ENCODE measurements at places on chromosomes 11 and 22.

- DNase-seq = no peak
These were observed 2.9 kb upstream of the TTC36 start for GRCh38 chr11:118524356-118524755.

DNA sequence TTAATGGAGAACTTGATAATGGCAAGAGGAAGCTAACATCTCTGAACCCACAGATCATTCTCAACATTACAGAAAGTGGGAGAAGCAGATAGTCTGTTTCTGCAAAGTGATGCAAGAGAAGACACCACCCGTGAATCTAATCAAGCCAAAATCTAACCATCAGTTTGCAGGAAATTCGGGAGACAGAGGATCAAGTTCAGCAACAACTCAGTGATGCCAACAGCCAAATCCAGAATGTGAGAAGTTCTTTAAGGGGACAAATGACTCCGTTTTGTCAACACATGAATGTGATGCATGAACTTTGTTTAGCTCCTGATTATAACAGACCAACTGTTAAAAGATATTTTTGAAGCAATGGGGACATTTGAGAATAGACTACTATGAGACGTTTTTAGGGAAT lies 95.2 kb upstream of the LDLRAD3 start:
- no peak for DNase-seq

- DNase-seq = no peak
These were observed 1.0 kb upstream of the RAB3IL1 start for GRCh38 chr11:61918251-61918937.

DNA sequence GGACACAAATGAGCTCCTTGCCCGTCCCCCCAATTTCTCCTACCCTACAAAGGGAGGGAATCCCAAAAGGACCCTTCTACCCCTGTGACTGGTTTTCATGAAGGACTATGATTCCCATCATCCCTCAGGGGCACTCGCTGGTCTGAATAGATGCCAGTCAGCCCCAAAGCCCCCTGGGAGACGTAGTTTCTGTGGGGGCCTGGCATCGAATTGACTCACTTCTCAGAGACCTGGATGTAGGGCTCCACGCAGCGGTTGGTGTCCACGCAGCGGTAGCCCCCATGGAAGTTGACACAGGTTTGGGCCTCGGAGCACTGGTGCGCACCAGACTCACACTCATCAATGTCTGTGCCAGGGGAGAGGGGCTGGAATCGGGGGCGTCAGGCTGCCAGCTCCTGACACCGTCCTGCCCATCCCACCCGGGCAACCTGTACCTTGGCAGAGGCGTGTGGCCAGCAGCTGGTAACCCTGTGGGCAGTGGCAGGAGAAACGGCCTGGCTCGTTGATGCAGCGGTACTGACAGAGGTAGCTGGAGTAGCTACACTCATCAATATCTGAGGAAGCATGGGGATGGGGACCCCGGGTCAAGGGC lies 4.4 kb downstream of the EFEMP2 start:
- DNase-seq = no peak

- no peak for DNase-seq
These were observed 36.6 kb downstream of the RRP8 start for GRCh38 chr11:6566704-6567370.

GRCh38 chr11:124778281-124778680 lies 16.2 kb upstream of the ESAM start:
- DNase-seq = no peak

GRCh38 chr11:27902981-27903624 lies 202.8 kb upstream of the BDNF start:
- DNase-seq = no peak

GRCh38 chr22:36584666-36585065 lies 55.7 kb upstream of the EIF3D start:
- no peak for DNase-seq

DNA sequence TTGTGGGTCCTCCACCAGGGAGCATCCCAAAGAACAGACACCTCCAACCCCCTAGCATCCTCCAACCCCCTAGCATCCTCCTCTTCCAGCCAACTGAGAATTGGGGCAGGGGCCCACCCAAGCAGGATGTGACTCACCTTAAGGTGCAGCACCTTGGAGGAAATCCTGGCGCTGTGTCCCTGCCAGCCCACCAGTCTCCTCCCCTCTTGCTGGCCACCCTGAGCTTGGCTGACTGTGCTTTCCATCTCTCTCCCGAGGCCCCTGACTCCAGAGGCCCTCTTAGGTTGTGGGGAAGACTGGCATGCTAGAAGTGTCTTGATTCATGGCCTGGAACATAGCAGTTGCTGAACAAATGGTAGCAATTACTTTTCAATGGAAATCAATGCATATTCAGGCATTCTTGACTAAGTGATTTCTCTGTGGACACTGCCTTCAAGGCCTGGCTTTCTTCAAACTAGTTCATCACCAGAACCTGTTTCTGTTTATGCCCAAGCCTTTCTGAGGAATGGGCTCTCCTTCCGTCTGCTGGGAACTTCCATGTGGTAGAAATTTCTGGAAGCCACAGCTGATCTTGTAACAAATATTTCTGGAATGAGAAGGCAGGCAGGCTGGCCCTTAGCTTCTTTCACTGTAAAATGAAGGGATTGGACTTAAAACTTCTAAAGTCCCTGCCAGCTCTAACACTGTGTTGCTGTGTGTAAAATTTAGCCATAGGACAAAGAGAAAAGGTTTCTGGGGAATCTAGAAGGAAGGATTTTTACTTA lies 60.5 kb downstream of the CEP164 start:
- DNase-seq = no peak

DNA sequence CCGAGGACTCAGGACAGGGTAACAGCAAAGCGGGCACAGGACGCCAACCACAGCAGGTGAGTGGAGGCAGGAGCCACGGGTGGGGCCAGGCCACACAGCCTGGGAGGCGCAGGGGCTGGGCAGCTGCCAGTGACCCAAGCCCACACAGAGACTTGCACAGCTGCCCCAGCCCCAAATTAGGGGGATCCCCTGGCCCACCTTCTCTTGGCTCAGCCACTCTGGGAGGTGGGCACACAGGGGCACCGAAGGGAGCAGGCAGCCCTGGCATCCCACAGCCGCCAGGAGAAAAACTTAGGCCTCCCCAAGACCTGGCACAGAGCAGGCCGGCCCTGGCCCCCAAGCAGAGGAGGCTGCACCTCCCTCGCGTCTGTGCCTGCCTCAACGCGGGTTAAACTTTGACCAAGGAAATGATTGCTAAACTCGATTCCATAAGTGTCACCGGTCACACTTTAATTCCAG lies at the start of gene SLC22A12:
Gene SLC22A12 (plus strand): TSS at position 458 of the 459 bp plus-strand sequence. CDS start 337 bp downstream, outside the sequence.
- no peak for DNase-seq

DNA sequence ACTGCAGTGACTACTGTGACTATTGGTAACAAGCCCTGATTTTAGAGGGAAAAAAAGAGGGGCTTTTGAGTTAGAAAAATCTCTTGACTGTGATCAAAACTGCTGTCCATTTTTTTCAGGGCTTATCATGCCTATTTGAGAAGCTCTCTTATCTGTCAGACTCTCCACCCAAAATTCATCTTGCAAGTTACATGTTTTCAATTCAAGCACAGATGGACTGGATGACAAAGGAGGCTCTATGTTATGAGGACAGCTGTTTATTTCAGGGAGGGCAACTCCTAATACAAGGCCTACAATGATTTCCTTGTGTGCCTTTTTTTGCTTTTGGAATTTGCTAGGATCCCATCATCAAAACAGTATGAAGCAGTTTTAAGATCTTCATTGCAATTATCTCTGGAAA lies 35.2 kb upstream of the USP47 start:
- DNase-seq = no peak

DNA sequence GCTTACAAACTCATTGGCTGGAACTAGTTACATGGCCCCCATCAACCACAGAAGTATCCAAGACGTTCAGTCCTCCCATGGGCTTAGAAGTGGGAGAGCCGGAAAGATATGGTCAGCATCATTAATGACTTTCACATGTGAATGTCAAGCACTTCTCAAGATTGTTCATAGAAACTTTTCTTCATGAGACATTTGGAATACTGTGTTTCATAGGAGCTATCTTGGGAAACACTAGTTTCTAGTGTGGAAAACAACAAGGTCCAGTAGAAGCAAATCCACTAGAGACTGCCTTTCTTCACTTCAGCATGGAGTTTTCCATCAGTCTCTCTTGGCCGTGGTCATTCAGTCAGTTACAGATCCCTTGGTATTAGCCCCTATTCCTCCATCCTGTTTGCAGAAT lies 160.9 kb downstream of the C11orf91 start:
- no peak for DNase-seq

DNA sequence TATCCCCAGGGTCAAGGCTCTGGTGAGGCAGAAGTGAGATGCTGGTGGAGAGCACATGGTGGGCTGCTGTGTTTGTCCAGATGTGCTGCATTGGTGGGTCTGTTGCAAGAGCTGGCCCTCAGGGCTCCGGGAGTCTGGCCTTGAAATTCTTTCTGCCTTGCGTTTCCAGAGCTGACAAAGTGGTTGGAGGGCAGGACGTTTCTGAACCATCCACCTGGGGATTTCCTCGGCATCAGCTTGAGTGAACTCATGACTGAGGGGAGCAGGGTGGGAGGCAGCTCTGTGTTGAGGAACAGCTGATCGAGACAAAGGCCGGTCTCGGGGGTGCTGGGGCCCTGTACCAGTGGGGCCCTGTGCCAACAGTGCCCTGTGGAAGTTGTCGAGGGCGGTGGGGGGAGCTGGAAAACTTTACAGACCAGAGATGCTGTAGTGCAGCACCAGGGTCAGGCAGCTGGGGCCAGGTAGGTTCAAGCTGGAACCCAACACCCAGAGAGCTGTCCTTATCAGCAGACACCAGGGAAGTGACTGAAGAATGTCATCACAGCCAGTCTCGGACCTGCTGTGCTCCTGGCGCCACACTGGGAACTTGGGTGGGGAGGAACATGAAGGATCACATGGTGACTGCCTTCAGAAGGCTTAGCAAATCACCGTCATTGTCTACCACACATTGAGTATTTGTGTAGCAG lies 4.9 kb downstream of the TSKU start:
- no peak for DNase-seq

DNA sequence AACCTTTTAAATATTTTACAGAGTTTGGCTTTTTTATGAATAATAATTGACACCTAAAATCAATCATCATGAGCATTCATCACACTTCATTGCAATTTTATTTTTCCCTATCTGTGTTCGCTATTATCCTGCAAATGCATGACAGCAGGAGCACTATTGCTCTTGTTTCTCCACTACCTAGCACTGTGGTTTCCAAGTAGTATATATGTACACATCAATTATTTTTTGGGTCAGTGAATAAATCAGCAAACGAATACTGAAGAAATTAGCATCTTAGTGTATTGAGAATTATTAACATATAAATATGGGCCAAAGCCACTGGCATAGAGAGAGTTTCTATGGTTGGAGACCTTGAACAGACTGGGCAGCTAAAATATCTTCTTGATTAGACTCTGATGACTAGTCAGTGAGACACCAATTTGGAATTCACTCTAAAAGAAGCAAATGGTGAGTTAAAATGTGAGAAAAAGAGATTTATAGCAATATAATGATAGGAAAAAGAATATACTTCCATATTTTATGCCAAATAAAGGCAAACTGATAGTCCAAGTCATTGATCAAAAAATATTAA lies 731.1 kb upstream of the LUZP2 start:
- DNase-seq = no peak

GRCh38 chr22:46525389-46526243 lies 11.8 kb downstream of the CELSR1 start:
- no peak for DNase-seq
